ENCODE measurements at places on chromosomes 12 and 14.

GRCh38 chr12:29707846-29708245, 75.9 kb downstream of the TMTC1 start:
- DNase-seq: no peak

GRCh38 chr14:34373191-34373590, 88.8 kb downstream of the SPTSSA start:
- no peak for DNase-seq

DNA sequence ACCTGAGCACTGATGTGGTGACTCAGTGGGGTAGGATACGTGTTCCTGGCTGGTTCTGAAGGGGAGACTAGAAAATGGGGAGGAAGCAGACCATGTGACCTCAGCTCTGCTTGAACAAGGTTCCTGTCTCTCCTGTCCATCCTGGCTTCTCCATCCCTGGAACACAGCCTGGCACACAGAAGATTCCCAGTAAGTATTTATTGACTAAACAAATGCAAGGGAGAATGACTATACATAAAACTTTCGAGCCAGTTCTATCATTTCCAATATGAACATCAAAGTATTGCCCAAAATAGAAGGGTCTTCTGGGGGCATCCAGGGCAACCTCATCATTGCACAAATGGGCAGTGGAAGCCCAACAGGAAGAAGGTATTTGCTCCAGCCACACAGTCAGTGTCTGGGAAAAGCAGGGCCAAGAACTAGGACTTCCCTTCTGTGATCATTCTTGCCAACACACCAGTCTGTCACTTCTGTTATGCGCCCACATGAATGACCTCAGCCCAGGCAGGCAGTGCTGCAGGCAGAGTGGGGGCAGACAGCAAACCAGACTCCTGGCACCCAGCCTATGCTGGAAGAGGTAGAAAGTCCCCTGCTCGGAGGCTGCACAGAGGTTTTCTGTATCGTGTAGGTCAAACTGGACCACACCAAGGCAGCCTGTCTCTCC, 5.6 kb upstream of the SERPINA9 start:
- DNase-seq: no peak

- no peak for DNase-seq
These were observed 116.1 kb upstream of the BCAT1 start for GRCh38 chr12:25065035-25065434.

GRCh38 chr14:32821964-32822653, 116.6 kb upstream of the NPAS3 start:
- no peak for DNase-seq

DNA sequence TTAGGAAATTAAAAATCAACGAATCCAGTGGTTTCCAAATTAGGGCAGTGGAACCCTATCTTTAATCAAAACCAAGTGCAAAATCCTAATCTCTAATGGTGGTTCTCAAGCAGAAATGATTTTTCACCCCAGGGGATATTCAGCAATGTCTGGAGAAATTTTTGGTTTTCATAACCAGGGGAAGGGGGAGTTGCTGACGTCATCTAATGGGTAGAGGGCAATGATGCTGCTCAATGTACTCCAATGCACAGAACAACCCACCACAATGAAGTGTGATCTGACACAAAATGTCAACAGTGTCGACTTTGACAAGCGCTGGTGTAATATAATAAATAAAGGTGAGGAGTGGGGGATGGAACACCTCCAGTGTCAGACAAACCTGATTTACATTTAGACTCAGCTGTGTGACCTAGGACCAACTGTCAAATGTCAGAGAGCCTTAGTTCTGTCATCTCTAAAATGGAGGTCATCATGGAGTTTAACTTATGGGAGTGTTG, 81.5 kb downstream of the CMKLR1 start:
- no peak for DNase-seq

GRCh38 chr14:37889087-37889486, 293.7 kb downstream of the TTC6 start:
- DNase-seq: no peak

- DNase-seq: no peak
These were observed 207.8 kb downstream of the RBM19 start for GRCh38 chr12:113758165-113758924.

DNA sequence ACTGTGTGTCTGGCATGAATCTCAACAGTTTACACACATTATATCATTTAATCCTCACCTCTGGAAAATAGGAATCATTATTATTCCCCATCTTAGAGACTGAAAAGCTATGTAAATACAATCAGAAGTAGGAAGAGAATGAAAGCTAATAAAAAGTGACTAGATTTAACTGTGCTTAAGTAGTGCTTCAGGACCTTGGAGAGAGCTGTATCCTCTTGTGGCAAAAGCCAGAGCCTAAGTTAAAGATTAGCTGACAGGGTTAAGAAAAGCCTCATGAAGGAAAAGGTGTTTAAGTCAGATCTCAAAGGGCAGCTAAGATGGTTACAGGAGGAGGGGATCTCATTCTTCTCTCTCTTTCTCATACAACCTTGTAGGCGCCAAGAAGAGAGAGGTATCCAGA, 65.3 kb upstream of the TMEM233 start:
- no peak for DNase-seq

- DNase-seq: no peak
These were observed 160.1 kb downstream of the KTN1 start for GRCh38 chr14:55739967-55740648.

DNA sequence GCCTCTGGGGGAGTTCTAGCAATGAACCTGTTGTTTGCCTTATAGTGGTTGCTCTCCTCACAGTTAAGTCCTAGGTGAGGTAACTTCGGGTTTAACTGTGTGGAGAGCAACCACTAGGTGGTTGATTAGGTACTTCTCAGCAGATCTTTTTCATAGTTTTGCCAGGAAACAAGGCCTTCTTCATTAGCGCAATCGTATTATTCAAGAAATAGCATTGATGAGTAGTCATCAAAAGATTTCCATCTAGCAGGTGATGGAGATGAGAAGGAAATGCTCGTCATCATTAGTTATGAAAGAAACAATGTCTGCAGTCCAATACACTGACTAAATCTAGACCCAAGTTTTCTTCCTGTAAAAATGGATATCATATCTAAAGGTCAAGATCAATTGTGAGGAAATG, 923.3 kb downstream of the AACS start:
- no peak for DNase-seq

DNA sequence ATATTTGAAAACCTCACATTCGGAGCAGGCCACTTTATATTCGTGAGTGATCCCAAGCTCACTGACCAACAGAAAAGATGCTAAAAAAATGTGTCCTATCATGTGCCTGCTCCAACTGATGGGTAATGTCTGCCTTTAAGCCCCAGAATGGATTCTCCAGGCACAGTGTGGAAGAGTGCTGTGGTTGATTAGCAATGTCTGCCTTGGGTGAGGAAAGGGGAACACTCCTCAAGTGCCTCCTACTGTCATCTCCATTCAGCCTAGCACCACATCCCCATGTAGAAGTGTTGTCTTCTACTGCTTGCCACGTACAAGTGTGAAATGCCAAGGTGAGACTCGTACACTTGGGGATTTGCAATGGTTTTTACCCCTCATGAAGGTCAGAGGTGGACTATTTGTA, 199.3 kb downstream of the SLC41A2 start:
- no peak for DNase-seq

DNA sequence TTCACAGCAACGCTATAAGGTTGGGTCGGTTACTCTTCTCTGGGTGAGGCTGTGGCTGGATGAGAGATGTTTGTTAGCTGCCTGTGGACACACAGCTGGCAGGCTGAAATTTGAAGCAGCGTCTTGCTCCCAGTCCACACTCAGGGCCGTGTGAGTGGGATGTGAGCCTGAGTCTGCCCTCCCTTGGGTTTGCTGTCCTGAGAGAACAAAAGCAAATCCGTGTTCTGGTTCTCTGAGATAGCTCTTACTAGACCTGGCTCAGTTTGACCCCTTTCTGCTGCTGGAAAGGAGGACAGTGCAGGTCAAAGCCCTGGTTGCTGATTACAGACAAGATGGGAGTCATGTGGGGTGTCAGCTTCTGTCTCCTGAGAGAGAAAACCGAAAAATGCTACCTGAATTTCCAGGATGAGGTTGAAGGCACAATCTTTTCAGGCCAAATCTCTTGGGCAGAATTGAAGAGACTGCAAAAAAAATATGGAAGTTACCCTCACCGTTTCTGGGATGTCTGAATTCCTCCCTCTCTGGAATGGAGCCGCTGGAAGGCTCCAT, 270.8 kb downstream of the ZFP36L1 start:
- no peak for DNase-seq

GRCh38 chr14:35539969-35540368, 6.0 kb downstream of the INSM2 start:
- no peak for DNase-seq

- DNase-seq: no peak
These were observed 65.1 kb upstream of the GPHB5 start for GRCh38 chr14:63383776-63384367.

DNA sequence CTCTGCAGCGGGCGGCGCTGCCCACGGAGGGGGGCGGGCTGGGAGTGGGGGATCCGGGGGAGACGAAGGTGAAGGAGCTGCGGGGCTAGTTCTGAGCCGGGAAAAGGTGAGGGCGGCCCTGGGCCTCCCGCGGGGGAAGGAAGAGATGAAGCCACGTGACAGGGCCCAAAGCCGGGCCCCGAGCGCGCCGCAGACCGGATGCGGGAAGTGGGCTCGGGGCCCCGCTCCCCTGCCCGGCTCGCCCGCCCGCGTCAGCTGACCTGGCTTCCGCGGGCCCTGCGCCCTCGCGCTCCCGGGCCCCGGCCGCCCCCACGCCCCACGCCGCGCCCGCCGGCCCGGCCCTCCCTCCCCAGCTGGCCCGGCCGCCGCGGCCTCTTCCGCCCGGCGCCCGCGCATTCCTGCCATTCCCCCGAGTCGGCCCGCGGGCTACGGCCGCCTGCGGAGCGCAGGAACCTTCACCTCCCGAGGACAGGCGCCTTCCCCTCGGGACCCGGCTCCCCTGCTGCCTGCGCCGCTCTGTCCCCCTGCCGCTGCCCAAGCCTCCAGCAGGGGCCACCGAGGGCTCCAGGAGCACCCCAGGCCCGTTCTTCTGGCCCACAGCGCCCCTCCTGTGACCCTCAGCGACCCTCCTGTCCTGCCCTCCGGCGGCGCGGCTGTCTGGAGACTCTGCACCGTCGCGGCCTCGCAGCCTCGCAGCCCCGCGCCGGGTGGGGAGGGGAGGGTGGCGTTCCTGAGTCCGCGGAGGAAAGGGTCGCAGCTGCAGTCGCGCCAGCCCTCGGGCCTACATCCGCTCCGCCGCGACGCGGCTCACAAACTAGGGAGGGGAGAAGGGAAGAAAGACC, 20.4 kb downstream of the NINJ2 start:
- DNase-seq: peak; percentile 67

GRCh38 chr14:63286071-63286470, 32.7 kb downstream of the GPHB5 start:
- DNase-seq: no peak

DNA sequence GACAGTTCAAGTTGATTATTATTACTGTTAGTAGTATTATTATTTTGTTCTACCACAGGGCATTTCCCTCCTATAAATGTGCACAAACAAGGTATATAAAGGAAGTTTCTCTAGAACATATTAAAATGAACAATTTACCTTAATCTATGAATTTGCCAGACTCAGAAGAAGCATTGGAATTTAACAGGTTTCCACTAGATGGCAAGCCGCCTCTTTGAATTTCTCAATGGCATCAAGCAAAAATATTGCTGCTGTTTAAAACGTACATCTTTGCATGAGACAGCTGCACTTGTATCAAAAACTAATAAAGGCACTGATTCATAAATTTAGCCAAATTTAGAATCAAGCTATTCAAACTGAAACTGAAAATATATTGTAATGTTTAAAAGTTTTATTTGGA, 34.6 kb upstream of the MIS18BP1 start:
- no peak for DNase-seq

- no peak for DNase-seq
These were observed 21.0 kb downstream of the ANKLE2 start for GRCh38 chr12:132740652-132741051.

- DNase-seq: no peak
These were observed 79.7 kb downstream of the SAMD4A start for GRCh38 chr14:54646626-54647025.

GRCh38 chr12:124597041-124597440, 29.6 kb upstream of the NCOR2 start:
- no peak for DNase-seq

DNA sequence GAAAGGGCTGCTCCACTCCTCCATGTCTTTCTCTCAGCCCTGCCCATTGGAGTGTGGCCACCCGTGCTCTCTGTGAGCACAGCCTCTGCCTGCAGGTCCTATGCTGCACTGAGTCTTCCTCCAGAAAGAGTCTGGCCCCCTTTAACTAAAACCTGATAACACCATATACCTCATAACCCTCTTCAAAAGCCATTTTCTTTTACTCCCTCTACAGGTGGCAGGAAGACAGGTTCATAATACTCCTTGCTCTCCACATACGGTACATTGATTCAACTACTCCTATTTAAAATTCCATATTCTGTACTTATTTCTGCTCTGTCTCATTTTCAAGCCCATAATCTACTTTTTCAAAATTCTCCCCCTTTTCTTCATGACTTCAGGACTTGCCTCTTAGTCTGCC, 144.0 kb downstream of the HELB start:
- no peak for DNase-seq

DNA sequence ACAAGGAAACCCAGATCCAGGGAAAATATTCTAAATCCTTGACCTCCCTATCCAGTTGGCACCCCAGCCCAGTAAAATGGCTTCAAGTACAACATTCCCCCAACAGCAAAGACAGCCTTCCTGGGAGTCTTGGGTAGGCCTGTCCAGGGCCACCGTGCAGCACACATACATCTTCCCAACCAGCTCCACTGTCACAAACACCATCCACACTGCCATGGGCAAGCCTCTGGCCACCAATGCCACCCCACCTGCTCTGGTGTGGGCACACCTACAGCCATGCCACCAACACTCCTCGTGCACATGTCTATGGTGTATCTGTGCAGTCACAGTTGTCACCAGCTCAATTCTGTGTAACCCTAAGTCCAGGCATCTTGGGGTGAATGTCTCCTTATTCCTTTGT, 193.2 kb downstream of the DAD1 start:
- no peak for DNase-seq

DNA sequence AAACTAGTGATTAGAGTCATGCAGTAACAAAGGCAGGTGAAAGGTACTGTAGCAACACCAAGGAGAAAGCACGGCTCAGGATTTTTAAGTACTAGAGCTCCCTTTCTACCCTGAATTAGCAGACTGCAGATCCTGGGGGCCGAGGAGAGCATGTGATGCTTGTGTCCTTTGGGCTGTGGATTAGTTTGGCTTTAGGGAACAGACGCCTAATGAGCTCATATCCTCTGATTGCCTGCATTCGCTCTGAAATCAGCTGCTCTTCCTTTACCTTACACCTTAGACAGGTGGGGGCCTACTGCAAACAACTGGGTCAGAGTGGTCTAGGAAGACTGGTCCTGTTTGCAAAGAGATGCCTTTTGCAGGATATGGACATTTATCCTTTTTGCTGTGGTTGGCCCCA, 2.2 kb downstream of the PIP4K2C start:
- DNase-seq: no peak

Measured in activated CD4-positive, alpha-beta T cell treated with anti-CD3 and anti-CD28 coated beads, Interleukin-2, amount 50 U/mL, for 1 hour (primary cell).